M059J (cell line): ENCODE measurements at places on chromosomes 1 and 21. TPM values are rescaled to one million over a fixed set of nuclear protein-coding genes. Genes with fewer than 3 reads are reported as not detected.

Gene SYTL1
- total RNA-seq: 1.4 and 2.9 TPM in 2 replicates

Gene NTMT2
- total RNA-seq: not detected in 2 replicates

Gene MARK1
- 0.02 TPM in 1 of 2 replicates, not detected in the other for total RNA-seq

Gene RHD
- total RNA-seq: not detected in 2 replicates

Gene PARP1
- total RNA-seq: 230 and 254 TPM in 2 replicates

Gene ASCL5
- total RNA-seq: not detected in 2 replicates

Gene CSF3R
- not detected in 2 replicates for total RNA-seq

Gene HJV
- total RNA-seq: not detected in 2 replicates

Gene CAPZA1
- total RNA-seq: 190 and 259 TPM in 2 replicates

Gene OR6N1
- total RNA-seq: not detected in 2 replicates

Gene ACADM
- 55.1 and 65.1 TPM in 2 replicates for total RNA-seq

Gene IGSF9
- total RNA-seq: 0.25 and 0.32 TPM in 2 replicates
